GM12865 (cell line): ENCODE measurements at places on chromosomes 5 and 9.

- DNase-seq = no peak
Observed at GRCh38 chr9:87122947-87123685, 175.8 kb upstream of the GAS1 start.

- peak; percentile 4 for DNase-seq
Observed at GRCh38 chr5:78269088-78269703, 25.3 kb downstream of the AP3B1 start.

DNA sequence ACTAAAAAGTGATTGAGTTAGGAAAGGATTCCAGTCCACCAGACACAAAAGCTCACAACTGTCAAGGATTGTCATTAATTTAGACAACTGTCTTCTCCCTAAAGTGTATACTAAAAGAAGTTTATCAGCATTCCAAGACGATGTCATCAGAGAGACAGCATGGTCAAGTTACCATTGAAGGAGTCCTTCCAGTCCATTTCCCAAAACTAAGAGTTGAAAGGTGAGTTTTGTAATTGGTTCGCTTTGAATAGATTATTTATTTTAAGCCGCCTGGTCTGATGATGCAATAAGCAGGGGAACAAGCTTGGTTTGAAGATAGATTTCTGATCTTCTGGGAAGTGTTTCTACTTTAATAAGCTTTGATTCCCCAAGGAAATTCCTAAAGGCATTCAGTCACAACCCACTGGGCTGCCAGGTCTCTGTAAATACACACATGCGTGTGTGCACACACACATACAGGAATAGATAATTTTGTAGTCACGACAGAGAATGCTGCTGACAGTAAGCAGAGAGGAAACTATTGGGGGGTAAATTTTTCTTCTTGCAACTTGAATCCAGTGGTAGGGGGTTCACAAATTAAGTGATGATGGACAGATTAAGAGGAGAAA lies 234.8 kb downstream of the PIK3R1 start:
- no peak for DNase-seq

GRCh38 chr5:91541696-91542095 lies 158.6 kb upstream of the ARRDC3 start:
- no peak for DNase-seq
